ENCODE measurements at places on chromosomes 1 and 21. TPM values are rescaled to one million over a fixed set of nuclear protein-coding genes. Genes with fewer than 3 reads are reported as not detected.

WDR64 gene
- total RNA-seq: not detected

BNIPL gene
- total RNA-seq: not detected

RAD54L gene
- total RNA-seq: 13.7 TPM

RNF115 gene
- 7.6 TPM for total RNA-seq

MAP10 gene
- 0.63 TPM for total RNA-seq

CD1E gene
- not detected for total RNA-seq

SH2D2A gene
- total RNA-seq: 5.1 TPM

USP21 gene
- 23.2 TPM for total RNA-seq

HJV gene
- not detected for total RNA-seq

CFAP45 gene
- 1.5 TPM for total RNA-seq

FCRL4 gene
- total RNA-seq: not detected

SYNJ1 gene
- 4.3 TPM for total RNA-seq

NCAM2 gene
- total RNA-seq: not detected

Measured in A549 treated with DMSO at 1 μM for 4 hours (cell line).